Right atrium auricular region (tissue), 2 donors: ENCODE measurements at places on chromosomes 2 and 18. TPM values are rescaled to one million over a fixed set of nuclear protein-coding genes. Genes with fewer than 3 reads are reported as not detected.

Gene CDH20
- 0.41 TPM for total RNA-seq

Gene CHRND
- total RNA-seq = not detected

Gene IL36G
- total RNA-seq = not detected

Gene SPP2
- total RNA-seq = not detected

- no peaks in the 10 kb centered on the region for H3K36me3 ChIP-seq
- no peaks in the 10 kb centered on the region for H3K27me3 ChIP-seq
- H3K4me1 ChIP-seq = peaks cover 39% of the 10 kb centered on the region
Observed at GRCh38 chr2:113240915-113241911, 37.5 kb downstream of the PAX8 start.
